Left lung (tissue), 14 donors: ENCODE measurements at places on chromosomes 16 and 17.

DNA sequence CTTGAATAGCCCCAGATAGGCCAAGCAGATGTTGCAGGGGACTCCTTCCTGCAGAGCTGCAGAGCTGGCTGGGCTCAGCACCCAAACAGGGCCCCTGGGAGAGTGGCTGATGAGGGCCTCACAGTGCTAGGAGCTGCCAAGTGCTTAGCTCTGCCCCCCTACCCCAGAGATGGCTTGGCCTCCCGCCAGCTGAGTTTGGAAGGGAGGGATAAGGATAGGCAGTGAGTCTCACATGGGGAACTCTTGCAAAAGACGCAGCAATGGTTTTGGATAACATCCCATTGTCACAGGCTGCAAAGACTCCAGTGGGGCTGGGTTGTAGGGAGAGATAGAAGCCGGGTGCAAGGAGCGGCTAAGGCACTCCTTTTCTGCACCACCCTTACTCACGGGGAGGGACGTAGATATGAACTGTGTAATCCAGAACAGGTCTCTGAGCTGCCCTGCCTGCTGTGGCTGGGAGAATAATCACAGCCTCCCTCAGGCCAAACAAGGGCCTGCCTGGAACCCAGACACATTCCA, 52.9 kb upstream of the MAF start:
- H3K4me3 ChIP-seq, result no peak overlapping the region
- no peaks in the 10 kb centered on the region for H3K4me1 ChIP-seq
- H3K27me3 ChIP-seq, result no peaks in the 10 kb centered on the region
- H3K27ac ChIP-seq, result no peak overlapping the region

- H3K27me3 ChIP-seq, result no peaks in the 10 kb centered on the region
- H3K27ac ChIP-seq, result no peak overlapping the region
- no peak overlapping the region for H3K4me3 ChIP-seq
- H3K36me3 ChIP-seq, result no peaks in the 10 kb centered on the region
- no peak for DNase-seq
- H3K4me1 ChIP-seq, result no peaks in the 10 kb centered on the region
These were observed 30.7 kb upstream of the SSTR2 start for GRCh38 chr17:73133911-73134649.

DNA sequence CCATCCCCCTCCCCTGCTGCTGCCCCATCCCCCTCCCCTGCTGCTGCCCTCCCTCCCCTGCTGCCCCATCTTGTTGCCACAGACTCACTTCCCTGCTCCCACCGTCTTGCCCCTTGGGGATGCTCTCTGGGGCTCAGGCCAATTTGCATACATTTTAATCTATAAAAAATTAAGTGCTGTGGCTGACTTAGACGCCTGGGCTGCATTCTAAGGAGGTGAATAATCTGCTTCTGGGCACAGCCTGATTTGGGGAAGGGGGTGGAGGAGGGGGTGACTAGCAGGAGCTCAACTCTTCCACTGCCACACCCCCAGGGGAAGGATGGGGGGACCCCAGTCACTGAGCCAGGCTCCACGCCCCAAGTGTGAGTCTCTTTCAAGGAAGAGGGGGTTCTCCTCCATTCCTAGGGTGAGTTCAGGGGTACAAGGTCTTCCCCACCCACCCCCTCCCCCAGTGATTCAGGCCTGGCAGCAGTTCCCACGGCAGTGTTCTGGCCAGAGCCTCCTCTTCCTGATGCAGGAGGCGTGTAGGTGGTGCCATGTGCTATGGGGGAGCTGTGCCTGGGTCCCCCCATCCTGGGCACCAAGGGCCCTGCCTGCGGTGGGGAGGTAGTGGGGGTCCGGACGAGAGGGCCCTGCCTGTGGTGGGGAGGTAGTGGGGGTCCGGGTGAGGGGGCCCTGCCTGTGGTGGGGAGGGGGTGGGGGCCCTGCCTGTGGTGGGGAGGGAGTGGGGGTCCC, 5.0 kb downstream of the DPH1 start:
- no peaks in the 10 kb centered on the region for H3K27me3 ChIP-seq
- DNase-seq, result no peak
- peaks cover 6% of the 10 kb centered on the region for H3K4me1 ChIP-seq
- H3K36me3 ChIP-seq, result no peaks in the 10 kb centered on the region
- no peak overlapping the region for H3K27ac ChIP-seq
- H3K4me3 ChIP-seq, result no peak overlapping the region

DNA sequence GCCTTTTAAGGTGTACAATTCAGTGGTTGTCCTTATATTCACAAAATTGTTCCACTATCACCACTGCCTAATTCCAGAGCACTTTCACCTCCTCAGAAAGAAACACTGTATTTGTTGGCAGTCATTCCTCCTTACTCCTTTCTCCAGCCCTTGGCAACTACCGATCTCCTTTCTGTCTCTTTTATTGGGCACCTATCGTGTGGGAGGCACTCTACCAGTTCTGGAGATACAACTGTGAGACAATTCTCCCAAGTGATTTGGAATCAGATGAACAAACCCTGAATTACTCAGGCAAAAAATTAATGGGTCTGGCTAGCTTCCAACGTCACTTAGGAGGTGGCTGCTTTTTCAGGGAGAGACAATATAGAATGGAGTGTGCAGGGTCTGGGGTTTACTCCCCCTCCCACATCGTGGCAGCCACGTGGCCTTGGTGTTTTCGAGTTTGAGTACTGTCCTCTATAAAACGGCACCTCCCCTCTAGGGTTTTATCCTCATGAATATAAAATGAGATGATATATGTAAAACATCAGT, 63.9 kb downstream of the SHISA9 start:
- H3K36me3 ChIP-seq, result no peaks in the 10 kb centered on the region
- no peak for DNase-seq
- H3K4me1 ChIP-seq, result no peaks in the 10 kb centered on the region
- H3K27me3 ChIP-seq, result no peaks in the 10 kb centered on the region
- no peak overlapping the region for H3K27ac ChIP-seq
- H3K4me3 ChIP-seq, result no peak overlapping the region

DNA sequence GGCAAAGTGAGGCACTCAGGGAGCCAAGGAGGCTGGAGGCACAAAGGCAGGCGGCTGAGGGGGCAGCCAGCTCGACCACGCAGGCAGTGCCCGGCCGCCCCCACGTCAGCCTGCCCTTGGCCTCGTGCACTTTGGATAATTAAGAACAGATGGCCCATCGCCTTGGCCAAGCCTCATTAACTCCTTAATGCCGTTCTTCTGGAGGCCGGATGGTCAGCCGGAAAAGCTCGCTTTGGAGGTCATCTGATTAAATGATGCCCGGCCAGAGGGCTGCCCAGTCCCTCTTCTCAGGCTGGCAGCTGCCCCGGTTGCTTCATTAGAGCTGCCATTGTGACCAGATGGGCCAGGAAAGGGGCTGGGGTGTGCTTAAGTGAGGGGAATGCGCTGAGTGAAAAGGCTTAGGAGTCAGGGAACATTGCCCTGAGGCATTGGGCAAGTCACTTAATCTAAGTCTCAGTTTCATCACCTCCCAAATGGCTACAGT, 364.0 kb downstream of the NPIPA8 start:
- no peak overlapping the region for H3K4me3 ChIP-seq
- no peak overlapping the region for H3K27ac ChIP-seq
- H3K27me3 ChIP-seq, result no peaks in the 10 kb centered on the region
- H3K36me3 ChIP-seq, result no peaks in the 10 kb centered on the region

DNA sequence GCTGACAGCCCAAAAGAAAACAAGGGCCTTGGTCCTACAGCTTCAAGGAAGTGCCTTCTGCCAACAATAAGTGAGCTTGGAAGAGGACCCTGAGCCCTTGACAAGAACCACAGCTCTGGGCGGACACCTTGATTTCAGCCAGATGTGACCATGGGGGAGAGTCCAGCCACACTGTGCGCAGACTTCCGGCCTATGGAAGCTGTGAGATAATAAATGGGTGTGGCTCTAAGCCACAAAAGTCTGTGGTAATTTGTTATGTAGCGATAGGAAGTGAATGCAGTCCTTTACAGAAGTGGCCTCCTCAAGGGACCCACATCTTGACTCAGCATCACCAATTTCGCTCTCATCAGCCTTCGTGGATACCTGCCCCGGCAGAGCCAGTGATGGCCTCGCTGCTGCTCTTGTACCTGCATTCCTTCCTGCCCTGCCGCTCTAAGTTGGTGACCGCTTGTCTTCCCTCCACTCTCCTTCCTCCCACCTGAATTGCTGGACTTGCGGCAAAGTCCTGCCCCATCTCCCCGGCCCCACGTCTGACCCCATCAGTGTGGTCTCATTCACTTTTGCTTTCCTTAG, 29.3 kb downstream of the PRSS54 start:
- no peak for DNase-seq
- no peak overlapping the region for H3K27ac ChIP-seq
- no peaks in the 10 kb centered on the region for H3K4me1 ChIP-seq
- H3K36me3 ChIP-seq, result no peaks in the 10 kb centered on the region
- H3K4me3 ChIP-seq, result no peak overlapping the region
- H3K27me3 ChIP-seq, result no peaks in the 10 kb centered on the region

DNA sequence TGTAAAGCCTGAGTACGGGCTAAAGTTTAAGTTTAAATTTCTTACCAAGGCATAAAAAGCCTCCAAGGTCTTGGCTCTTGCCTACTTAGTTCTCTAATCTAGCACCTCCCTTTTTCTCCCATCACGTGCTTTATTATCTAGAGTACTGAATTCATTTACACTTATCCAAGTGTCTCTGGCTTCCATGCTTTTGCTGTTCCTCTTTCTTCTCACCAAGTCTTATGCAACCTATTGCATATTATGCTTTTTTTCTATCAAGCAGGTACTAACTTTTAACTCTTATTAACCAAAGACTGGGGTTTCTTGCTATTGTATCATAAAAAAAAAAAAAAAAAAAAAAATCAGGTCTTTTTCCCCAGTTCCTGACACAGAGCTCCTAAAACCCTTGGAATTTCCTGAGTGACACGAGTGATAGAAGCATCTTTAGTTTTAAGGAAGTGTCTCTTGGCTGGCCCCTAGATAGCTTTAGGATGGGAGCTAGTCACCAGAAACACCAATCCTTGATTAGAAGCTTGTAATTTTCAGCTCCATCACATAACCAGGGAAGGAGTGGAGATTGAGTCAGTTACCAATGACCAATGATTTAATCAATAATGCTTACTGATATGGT, 44.9 kb downstream of the SSH2 start:
- no peak overlapping the region for H3K27ac ChIP-seq
- DNase-seq, result no peak
- H3K4me1 ChIP-seq, result peaks cover 22% of the 10 kb centered on the region
- no peaks in the 10 kb centered on the region for H3K27me3 ChIP-seq
